ENCODE measurements at places on chromosomes 6 and 20.

- DNase-seq = no peak
Observed at GRCh38 chr6:89944181-89944755, 50.0 kb downstream of the GJA10 start.

DNA sequence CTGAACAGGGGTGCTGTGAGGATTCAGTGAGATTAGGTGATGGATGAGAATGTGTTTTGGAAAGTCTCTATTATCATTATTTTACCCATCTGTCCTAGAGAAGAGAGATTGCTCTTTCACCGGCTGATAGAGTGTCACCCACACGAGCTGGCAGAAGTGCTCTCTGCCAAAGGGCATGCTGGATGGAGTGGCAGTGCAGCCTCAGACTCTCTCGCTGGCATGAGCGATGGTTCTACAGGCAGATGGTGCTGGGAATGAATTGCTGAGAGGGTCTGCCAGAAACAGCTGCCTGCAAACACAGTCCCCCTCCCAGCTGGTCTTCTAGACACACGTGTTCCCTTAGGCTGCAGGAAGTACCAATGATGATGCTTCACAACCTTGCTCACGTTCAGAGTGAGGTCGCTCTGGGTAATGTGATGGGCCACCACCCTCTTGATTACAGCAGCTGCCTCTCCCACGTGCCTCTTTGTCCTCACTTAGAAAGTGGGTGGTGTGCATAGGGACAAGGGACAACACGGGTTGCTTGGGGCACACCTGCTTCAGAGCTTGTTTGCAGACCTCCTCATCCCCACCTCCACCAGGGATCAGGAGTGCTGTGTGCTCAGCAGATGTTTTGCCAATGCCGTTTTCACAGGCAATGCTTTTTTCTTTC lies 84.7 kb downstream of the FOXA2 start:
- no peak for DNase-seq

GRCh38 chr6:391559-392440 lies at the start of gene IRF4:
TSS of gene IRF4 (plus strand) at chr6:391752. CDS start at chr6:393153, 1,401 bp downstream.
- peak; percentile 38 for DNase-seq

DNA sequence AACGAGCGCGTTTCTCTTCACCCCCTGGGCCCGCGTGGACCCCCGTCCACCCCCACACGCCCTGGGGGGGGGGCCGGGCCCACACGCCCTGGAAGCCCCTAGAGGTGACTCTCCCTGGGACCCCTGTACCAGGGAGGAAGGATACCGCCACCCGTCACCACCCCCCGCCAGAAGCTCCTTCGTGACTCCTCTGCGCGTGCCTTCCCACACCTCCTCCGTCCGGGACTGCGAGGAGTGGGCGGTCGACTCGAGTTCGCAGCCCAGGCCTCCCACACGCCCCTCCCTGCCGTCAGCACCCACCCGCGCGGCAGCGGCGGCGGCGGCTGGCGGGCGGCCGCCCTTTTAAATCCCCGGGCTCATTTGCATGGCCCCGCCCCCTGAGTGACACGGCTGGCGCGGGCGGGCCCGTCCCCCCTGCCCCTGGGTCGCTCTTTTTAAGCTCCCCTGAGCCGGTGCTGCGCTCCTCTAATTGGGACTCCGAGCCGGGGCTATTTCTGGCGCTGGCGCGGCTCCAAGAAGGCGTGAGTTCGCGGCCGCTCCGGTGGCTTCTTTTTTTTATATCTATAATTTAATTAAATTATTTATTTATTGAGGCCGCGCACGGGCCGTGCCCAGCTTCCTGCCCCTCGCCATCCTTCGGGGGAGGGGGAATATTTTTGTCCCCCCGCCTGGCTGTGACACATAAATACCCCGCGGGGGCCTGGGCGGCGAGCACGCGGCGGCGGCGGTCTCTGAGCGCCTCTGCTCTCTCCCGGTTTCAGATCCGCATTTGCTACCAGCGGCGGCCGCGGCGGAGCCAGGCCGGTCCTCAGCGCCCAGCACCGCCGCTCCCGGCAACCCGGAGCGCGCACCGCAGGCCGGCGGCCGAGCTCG lies at the start of gene HMGA1:
HMGA1 (plus strand) TSS at position 431 of the 873 bp plus-strand sequence. CDS start 3,908 bp downstream, outside the sequence.
- peak; percentile 66 for DNase-seq

DNA sequence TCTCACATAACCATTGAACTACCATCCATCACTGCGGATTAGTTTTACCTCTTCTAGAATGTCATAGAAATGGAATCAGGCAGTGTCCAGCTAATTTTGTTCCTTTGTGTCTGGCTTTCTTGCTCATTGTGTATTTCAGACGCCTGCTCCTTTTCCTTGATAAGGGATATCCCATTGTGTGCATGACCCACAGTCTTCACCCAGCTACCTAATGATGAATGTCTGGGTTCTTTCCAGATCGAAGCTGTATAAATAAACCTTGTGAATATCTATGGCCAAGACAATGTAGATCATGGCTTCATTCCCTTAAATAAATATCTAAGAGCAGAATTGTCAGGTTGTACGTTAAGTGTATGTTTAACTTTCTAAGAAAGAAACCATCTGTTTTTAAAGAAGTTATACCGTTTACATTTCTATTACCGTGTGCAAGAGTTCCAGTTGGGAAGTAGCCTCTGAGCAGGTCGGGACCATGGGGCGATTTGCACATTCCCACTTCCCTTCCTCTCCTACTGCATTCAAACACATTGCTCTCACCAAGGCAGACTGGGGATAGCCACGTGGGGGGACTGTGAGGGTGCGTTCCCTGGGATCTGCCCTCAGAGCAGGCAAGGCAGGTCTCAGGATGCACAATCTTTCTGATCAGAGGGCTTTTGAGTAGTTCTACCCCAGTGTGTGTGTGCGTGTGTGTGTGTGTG lies 13.1 kb downstream of the CD93 start:
- no peak for DNase-seq

GRCh38 chr6:29763491-29764289 lies 40.5 kb downstream of the HLA-F start:
- DNase-seq = no peak

DNA sequence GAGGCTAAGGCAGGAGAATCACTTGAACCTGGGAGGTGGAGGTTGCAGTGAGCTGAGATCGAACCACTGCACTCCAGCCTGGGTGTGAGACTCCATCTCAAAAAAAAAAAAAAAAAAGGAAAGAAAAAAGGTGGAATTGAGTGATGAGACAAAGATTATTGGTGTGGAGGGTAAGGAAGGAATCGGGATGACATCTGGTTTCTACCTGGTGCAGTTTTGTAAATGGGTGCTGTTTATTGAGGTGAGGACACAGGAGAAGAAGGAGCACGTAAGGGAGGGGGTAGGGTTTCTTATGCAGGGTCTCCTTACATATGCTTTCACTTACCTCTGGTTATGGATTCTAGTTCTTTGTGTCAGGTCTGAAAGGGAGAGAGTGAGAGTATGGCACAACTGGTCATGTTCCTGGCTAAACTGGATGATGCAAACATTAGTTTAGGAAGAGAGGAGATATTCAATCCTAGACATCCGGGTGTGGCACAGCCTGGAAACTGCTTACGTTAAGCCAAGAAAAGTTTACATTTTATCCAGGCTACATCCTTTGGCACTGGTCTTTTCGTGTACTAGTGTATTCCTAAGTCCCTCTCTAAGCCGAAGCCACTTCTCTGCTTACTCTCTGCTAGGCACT lies 5.4 kb downstream of the RALY start:
- no peak for DNase-seq

DNA sequence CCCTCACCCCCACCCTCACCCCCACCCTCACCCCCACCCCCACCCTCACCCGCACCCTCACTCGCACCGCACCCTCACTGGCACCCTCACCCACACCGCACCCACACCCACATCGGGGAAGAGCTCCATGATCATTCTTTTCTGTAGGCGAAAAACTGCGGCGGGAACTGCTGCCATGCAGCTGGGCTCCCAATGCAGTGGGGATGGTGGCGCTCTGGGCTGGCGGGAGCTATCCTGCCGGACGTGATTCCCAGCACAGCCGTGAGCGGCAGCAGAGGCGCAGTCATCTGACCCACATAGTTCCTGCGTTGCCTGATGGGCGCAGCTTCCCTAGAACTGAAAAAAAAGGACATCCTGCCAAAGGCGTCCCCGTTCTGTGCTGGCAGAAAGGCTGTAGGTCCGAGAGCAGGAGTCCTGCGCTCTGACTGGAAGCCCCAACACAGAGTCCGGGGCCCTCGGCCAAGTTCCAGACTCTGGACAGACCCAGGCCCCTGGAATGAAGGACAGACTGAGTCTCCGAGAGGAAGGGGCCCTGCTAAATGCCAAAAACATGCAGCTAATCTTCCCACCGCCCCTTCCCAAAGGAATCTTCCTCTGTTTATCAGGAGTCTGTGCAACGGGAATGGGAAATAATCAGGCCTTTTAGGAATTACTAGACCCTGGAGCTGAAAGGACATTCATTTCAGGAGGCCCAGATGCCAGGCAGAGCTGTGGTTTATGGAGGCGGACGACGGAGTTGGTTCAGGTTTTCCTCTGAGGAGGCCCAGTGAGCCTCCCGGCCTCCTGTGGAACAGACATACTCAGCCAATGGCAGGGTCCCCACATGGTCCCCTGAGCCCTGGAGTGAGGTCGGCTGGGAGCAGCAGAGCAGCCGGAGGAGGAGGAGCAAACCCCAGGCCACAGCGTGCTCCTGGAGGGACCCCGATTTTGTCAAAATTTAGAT lies 14.1 kb upstream of the TCFL5 start:
- no peak for DNase-seq

DNA sequence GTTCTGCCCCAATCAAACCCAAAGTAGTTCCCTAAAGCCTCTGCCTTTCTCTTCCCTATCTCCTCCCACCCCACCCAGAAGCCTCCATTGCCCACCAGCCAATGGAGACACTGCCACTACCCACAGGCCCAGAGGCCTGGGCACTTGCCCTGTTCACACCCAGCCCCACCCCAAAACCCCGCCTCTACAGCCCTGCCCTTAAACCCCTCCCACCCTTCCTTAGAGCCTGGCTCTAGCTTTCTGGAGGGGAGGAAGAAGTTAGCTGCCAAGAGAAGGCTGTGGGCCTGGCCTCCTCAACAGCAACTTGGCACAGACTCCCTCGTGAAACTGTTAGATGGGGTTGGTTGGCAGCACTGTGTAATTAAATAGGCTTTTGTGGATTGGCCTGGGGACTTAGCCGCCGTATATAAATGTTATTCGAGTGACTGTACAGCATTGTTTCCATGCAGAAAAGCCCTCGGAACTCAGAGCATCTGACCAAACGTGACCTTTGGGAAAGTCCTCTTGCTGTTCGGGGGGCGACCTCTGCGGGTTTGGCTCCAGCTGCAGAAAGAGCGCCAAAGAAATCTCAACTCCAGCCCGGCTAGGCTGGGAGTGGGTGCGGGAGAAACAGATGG lies 31.4 kb downstream of the COL11A2 start:
- DNase-seq = no peak

DNA sequence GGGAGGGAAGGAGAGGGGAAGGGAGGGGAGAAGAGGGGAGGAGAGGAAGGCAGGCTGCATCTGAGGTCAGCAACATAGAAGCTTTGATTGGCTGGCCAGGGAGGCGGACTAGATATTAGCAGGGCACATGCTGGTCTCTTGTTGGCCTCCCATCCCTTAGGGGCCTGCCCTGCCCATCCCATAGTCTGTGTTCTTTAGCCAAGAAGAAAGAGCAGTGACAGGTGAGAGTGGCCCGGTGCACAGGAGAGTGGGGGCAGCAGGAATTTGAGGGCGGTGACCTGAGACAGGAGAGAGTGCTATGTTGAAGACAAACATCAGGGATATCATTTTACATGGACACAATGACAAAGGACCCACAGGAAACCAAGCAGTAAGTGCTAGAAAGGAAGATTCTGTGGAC lies 413.5 kb downstream of the SYNE1 start:
- no peak for DNase-seq

DNA sequence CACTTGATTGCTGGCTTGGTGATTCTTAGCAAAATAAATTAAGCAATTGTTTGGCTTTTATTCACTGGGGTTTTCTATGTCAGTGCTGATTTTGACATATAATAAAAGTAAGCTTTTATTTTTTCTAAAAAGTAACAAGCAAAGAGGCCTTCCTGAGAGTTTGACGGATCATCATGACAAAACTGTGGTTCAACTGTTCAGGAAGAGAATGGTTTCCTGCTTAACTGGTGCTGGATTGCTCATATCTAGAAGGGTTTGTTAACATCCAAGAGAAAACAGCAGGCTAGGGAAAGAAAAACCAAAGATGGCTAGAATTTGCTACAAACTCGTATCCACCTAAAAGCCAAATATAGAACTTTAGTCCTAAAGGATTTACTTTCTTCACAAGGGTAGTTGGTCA lies 21.2 kb downstream of the SERPINB1 start:
- DNase-seq = no peak

GRCh38 chr6:132919045-132919860 lies 104.9 kb downstream of the RPS12 start:
- no peak for DNase-seq

DNA sequence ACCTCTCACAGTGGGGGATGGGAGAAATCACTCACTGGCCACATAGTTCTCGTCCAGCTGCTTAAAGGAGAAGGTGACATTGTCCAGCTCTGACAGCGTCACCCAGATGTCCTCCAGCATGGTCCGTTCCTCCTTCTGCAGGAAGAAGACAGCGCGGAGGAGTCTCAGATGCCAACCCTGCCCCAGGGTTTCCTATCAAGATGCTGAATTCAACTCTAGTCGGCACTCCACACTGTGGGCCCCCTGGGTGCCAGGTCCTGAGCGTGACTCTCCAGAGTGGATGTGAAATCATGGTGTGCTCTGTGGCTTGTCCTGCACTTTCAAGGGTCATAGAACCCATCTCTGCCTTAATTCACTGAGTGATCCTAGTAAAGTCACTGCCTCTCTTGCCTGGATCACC lies 193.2 kb downstream of the PREX1 start:
- DNase-seq = no peak

- DNase-seq = no peak
Observed at GRCh38 chr6:54320871-54321270, 12.6 kb downstream of the TINAG start.

GRCh38 chr6:24501374-24501773 lies 6.6 kb downstream of the ALDH5A1 start:
- DNase-seq = no peak

DNA sequence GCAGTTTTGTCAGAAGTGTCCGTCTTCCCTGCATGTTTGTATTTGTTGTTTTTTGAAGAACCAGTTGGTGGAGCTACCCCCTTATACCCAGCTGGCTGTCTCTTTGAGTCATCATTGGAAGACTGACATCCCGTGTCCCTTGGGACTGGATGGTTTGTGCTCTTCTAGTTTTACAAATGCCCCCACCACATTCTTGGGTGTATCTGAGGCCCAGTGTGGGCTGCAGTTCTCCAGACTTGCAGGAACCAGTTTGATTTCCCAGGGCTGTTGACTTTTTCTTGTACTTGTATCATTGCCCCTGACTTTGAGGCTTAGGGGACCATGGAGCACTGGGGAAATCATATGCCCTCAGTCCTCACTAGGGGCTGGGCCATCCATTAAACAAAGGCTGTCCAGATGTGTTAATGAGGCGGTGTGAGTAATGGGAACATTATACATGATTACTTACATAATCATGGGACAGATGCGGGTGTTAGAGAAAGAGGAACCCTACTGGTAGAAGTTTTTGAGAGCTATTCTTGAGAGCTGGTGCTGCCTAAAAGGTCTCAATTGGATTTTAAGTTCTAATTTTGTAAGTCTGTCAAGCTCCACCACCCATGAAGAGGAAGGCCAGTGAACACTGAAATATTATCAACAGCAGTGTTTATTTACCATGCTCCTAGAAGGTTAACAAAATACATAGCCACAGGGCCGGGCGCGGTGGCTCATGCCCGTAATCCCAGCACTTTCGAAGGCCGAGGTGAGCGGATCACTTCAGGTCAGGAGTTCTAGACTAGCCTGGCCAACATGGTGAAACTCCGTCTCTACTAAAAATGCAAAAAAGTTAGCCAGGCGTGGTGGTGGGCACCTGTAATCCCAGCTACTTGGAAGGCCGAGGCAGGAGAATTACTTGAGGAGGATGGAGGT lies 8.5 kb downstream of the JARID2 start:
- DNase-seq = no peak

- DNase-seq = no peak
Observed at GRCh38 chr6:142242269-142242668, 59.5 kb upstream of the ADGRG6 start.
